Omental fat pad (tissue), 4 donors: ENCODE measurements at places on chromosomes 11 and 22. TPM values are rescaled to one million over a fixed set of nuclear protein-coding genes. Genes with fewer than 3 reads are reported as not detected.

DNA sequence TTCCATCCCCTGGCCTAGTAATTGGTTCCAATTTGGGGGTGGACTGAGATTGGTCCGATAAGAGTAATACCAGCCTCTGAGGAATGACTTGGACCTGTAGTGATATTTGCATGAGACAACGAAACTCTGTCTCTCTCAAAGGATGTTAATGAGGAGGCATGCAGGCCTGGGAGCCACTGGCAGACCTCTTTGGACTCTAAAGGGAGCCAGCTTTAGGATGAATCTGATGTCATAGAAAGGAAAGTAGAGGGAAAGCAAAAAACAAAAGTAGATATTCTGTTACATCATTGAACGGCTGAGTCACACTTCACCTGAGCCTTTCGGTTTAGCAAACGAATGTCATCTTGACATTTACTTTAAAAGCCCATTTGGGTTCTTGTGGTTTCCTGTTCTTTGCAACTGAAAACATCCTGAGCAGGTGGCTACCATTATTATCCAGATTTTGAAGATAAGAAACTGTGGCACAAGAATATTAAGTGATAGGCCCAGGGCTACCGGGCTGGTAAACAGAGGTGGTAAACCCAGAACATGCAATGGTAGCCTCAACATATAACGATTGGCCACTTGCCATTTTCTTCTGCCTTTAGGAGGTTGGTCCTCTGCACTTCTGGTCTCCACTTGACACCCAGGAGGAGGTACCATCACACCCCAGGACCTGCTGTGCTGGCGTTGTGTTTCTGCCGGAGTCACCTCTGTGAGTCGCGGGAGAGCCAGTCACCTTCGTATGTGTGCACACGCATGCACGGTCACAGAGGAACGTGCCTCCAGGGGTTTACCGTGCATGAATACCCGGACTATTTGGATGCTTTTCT lies 42.7 kb downstream of the RTL6 start:
- DNase-seq, result no peak

DNA sequence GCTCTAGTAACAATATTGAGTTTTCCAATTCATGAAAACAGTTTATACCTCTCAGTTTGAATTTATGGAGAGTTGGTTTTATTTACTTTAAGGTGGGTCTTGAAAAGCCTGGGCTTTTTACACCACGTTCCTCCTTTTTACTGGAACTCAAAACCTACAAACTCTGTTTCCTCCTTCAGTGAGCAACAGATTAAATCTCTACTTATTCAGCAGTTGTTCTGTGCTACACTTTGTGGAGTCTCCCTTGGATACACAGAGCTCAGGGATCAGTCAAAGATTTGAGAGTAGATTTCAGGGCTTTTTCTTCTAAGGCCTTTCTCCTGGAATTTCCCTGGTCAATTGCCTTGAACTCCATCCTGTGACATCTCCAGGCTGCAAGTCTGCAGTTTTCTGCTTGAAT lies 3.5 kb downstream of the NXPE1 start:
- DNase-seq, result no peak

DNA sequence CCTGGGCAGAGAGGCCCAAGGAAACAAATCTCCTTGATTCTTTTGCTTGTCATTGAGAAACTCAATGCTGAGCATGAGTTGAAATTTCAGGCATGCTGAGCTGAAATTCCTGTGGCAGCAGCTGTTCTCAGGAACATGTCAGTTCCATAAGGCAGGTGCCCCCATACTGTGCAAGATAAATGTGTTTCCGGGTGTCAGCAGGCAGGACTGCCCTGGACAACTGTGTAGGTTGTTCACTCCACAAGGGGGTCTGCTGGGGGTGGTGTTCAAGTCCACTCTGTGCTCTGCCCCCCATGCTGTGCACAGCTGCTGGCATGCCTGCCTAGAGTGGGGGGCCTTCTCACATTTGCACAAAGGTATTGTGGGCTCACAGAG lies 133.7 kb downstream of the CTTN start:
- DNase-seq, result no peak

DNA sequence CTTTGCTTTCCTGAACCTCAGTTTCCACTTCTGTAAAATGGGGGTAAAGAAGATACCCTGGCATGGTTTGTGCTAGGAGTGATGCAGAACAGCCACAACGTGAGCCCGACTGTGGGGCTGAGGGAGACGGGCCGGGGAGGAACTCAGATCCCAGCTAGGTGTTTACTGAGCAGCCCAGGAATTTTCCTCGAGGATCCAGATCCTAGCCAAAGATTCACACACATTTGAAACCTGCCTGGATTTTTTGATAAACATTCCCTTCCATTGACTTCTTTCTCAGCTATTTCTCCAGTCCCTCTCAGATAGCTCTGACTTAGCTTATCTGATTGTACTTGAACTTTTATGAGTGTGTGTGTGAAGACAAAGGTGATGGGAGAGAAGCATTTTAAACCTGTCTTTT lies 98.0 kb downstream of the KIAA1671 start:
- no peak for DNase-seq

GRCh38 chr11:97965849-97966646 lies 1054.7 kb upstream of the CNTN5 start:
- DNase-seq, result no peak

DNA sequence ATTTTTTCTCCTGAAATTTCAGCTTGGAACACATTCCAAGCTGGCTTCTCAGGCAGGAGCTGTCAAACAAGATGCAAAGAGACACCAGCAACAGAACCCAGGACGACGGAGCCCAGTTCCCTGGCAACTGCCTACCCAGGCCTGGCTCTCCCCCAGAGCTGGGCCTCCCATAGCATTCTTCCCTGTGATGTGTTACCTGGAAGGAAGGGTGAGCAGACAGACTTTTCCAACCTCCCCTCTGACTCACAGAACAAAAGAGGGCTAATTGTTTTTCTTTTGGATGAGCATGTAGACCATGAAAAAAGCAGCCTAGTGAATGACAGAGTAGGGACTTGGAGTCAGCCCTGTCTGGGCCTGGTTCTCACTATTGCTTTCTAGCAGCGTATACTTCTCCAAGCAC lies 55.3 kb upstream of the BMAL1 start:
- DNase-seq, result no peak

DNA sequence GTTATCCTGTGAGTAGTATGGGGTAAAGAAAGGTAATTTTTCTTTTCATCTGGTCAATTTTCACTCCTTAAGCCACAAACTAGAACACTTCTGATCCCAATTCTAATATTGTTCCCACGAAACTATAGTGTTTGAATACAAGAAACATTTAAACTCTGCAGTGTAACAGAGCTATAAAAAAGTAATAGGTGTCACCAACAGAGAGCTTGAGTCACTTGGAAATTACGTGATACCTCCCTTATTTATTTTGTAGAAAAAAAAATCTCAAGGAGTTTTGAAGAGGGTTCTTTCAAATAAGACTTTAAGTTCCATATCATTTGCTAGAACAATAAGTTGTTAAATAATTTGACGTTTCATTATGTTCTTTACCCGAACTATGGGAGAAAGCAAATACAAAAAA lies 959.4 kb downstream of the JRKL start:
- no peak for DNase-seq

DNA sequence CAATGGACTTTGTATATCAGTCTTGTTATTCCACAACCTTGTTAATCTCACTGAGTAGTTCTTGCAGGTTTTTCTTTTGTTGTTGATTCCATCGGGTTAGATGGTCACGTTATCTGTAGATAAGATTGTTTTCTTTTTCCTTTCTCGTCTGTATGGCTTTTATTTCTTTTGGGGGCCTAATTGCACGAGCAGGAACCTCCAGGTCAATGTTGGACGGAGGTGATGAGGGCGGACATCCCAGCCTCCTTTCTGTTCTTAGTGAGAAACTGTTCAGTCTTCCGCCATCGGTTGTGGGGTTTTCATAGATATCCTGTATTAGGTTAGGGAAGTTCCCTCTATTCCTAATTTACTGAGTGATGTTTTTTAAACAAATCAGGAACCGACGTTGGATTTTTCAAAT lies 4.8 kb upstream of the PRR33 start:
- no peak for DNase-seq

DNA sequence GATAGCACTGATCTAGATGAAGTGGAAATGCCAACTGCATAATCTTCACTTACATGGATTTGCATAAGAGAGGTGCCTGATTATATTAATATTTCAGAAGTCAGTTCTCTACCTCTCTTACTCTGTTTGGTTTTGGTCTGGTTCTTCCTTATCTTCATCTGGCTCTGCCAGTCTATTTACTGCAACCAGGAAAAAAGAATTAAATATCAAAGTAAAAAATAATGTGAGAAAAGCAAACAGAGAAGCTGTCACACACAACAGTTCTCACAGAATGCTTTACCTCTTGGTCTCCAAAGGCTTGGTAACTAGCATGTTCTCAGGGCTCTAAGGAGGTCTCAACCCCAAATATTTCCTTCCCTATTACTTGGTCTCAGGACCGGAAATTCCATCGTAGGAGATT lies 6.7 kb downstream of the VSIG10L2 start:
- no peak for DNase-seq

APOA4 gene
- total RNA-seq, result not detected

STK33 gene
- 1.4 TPM for total RNA-seq

DNA sequence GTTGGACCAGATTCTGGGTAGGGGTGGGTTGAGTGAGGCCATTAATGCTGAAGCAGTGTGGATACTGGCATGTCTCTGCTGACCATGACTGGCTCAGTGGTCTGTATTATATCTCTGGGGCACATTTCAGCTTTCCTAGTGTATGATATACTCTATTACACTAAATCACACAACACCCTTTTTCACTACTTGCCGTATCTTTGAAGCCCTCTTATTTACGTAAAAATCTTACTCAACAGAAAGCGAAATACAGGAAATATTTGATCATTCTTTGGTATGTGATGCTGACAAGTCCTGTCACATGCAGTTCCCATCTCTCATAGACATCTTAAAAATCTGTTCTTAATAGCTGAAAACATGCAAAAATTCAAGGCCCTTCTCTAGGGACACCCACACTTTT lies 40.3 kb downstream of the OR5B17 start:
- no peak for DNase-seq

MS4A6E gene
- total RNA-seq, result not detected

DNA sequence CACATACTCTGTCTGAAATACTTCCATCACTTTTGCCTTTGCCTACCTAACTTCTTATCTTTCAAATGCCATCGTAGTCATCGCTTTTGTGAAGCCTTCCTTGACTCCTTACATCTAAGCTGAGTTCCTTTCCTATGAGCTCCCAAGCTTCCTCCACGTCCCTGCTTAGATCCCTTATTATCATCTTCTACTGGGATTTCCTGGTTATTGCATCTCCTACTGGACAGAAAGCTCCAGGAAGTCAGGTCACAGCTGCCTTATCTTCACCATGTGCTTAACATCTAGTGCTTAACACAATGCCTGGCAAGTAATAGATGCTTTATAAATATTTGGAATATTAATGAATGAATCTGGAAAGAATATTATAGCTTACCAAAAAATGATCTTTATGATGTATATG lies 5.9 kb downstream of the YPEL4 start:
- no peak for DNase-seq

- DNase-seq, result no peak
Observed at GRCh38 chr11:19555266-19555665, 157.4 kb upstream of the NAV2 start.

PRR5 gene
- 51.5 TPM for total RNA-seq

DNA sequence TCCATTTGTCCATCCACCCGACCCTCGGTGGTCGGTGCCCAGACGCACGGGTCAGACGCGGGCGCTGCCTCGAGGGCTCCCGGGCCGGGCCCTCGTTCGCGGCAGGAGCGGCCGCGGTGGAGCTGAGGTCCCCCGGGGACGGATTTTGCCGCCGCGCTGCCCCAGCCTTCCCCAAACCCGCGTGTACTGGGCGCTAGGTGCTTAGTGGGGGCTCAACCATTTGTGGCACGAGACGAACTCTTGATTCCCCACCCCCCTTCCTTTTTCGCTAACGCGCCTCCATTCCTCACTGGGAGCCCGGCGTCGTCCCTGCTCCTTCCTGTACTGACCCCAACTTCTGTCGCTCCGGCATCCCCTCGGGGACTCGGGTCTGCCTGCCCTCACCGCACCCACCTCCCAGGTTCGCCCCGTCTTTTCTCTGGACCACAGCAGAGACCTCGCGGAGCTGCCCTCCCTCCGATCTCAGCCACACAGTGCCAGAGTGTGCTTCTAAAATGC lies 789 bp upstream of the CBX7 start:
- DNase-seq, result no peak

DNA sequence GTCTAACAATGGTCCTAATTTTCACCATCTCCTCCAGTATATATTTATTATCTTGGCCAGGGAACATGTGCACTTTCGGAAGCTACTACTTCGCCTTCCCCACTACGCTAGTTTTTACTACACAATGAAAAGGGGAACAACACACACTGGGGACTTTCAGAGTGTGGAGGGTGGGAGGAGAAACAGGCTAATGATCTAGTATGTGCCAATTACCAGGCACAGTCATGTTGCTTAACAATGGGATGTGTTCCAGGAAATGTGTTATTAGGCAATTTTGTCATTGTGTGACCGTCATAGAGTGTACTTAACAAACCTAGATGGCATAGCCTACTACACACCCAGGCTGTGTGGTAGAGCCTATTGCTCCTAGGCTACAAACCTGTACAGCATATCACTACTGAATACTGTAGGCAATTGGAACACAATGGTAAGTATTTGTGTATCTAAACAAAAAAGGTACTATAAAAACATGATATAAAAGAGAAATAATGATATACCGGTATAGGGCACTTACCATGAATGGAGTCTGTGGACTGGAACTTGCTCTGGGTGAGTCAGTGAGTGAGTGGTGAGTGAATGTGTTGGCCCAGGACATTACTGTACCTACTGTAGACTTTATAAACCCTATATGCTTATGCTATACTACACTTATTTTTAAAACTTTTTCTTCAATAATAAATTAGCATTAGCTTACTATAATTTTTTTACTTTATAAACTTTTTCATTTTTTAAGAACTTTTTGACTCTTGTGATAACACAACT lies 20.1 kb upstream of the CUL5 start:
- DNase-seq, result no peak

PGA3 gene
- 2.5 TPM for total RNA-seq

C11orf86 gene
- not detected for total RNA-seq

PRG3 gene
- total RNA-seq, result not detected

DNA sequence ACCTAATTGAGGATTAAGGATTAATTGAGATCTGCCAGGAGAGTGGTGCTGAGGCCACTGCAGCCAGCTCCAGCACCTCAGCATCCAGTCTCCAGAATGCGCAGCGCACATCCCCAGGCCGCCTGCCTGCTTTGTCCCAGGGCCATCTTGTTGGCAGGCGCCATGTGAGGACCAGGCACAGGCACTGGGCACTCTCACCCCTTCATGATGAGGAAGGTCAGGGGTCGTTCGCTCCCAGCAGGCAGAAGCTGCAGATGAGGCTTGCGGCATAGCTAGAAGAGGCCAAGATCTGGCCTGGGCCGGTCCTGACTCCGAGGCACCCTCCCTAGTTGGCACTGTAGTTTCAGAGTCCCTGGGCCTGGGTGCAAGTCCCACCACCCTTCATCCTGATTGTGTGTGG lies 6.4 kb downstream of the CABP2 start:
- DNase-seq, result no peak
